ENCODE measurements at places on chromosomes 13 and 19.

GRCh38 chr19:50835785-50836542, 2.6 kb upstream of the KLK15 start:
- peak; percentile 79 for DNase-seq

- no peak for DNase-seq
These were observed 5.2 kb downstream of the IRF3 start for GRCh38 chr19:49660338-49660961.

DNA sequence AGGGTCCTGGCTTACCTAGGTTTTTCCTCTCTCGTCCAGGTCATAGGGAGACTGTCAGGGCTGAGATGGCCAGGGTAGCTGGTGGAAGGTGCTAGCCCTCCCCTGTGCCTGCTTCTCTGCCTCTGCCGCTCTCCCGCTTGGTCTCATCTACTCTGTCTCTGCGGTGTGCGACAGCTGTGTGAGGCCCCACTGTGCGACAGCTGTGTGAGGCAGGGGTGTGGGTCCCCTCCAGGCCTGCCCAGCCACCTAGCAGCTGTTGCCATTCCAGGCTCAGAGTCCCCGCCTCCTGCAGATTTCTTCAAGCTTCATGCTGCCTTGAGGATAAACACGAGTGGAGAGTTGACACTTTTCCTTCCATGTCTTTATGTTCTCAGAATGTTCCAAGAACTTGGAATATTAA, 53.0 kb downstream of the ARHGEF7 start:
- no peak for DNase-seq

DNA sequence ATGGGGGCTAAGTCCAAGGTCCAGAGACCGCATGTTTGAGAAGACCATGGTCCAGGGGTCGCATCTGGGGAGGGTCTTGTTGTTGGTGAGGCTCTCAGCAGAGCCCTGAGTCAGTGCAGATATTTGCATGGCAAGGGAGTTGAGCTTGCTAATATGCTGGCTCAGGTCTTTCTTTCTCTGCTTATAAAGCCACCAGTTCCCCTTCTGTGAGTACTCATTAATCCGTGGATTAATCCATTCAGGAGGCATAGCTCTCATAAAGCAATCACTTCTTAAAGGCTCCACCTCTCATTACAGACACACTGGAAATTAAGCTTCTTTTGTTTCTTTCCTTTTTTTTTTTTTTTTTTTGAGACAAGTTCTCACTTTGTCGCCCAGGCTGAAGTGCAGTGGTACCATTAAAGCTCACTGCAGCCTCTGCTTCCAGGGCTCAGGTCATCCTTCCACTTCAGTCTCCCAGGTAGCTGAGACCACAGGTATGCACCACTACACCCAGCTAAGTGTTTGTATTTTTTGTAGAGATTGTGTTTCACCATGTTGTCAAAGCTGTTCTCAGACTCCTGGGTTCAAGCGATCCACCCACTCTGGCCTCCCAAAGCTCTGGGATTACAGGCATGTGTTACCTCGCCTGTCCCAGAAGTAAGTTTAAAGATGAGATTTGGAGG, 216.4 kb downstream of the SLITRK5 start:
- peak; percentile 15 for DNase-seq

GRCh38 chr13:28494778-28495537, at the start of gene FLT1:
Gene FLT1 (minus strand): TSS chr13:28495128. CDS start chr13:28494843, 285 bp downstream.
- DNase-seq = peak; percentile 73

GRCh38 chr19:42115705-42116104, 16.5 kb downstream of the POU2F2 start:
- DNase-seq = no peak

DNA sequence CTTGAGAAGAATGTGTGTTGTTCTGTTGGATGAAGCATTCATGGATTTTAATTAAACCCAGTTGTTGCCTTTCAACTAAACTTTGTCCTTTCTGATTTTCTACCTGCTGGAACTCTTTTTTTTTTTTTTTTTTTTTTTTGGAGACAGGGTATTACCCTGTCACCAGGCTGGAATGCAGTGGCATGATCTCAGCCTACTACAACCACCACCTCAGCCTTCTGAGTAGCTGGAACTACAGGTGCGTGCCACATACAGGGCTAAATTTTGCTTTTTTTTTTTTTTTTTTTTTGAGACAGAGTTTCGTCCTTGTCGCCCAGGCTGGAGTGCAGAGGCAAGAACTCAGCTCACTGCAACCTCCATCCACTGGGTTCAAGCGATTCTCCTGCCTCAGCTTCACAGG, 6.9 kb downstream of the ZNF791 start:
- DNase-seq = no peak

DNA sequence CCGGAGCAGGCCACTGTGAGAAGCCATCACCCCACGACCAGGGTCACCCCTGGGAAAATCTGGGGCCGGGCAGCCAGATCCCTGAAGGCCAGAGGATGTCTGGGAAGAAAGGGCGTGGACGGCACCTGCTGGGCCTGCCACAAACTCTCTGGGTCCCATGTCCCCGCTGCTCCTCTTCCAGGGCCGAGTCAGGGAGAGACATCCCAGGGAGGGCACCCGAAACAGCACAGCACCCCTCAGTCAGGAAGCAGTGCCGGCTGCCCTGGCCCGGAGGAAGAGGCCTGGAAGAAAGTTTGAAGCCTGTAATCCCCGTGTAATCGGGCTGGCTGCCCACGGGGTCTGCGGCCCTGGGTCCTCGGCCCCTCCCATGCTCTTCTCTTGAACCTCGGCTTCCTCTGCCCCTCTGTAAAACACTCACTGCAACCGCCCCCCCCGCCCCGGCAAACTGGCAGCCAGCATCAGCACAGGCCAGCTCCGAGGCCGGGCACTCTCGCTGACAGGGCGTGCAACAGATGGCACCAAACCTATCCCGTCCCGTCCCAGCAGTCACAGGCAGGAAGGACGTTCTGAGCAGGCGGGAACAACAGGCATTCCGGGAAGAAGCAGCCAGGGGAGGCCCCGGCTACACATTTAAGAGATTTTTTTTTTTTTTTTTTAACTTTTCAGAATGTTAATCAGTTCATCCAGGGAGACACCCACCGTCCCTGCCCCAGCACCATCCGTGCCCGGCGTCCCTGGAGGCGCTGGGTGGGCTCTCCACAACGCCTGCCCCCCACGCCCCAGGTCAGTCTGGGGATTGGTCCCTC, 1.5 kb downstream of the SBNO2 start:
- DNase-seq = peak; percentile 52
